Activated CD4-positive, alpha-beta T cell treated with anti-CD3 and anti-CD28 coated beads for 1 hour (primary cell): ENCODE measurements at places on chromosomes 16 and 17.

DNA sequence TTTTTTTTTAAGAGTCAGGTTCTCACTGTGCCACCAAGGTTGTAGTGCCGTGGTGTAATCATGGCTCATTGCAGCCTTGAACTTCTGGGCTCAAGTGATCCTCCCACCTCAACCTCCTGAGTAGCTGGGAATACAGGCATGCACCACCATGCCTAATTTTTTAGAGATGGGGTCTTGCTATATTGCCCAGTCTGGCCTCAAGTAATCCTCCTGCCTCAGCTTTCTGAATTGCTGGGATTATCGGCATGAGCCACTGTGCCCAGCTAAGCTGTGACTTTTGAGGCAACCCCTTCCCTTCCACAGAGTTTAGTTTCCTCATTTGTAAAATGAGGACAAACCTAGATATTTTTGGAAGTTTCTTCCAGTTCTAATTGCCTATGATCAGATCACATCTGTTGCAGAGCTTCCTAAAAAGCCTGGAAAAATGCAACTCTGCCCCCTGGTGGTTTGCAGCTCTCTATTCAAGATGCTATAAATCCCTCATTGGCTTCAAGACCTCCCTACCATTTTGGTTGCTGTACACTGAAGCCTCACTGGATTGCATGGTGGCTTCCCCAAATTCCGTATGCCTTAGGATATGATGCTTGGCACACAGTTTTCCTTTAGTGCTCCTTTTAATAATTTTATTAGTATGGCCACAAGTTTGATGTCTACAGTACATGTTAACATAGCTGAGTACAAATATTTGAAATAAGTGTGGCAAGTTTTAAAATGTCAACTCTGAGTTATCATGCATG is 19.3 kb downstream of the GDE1 start:
- DNase-seq: peak; percentile 31

DNA sequence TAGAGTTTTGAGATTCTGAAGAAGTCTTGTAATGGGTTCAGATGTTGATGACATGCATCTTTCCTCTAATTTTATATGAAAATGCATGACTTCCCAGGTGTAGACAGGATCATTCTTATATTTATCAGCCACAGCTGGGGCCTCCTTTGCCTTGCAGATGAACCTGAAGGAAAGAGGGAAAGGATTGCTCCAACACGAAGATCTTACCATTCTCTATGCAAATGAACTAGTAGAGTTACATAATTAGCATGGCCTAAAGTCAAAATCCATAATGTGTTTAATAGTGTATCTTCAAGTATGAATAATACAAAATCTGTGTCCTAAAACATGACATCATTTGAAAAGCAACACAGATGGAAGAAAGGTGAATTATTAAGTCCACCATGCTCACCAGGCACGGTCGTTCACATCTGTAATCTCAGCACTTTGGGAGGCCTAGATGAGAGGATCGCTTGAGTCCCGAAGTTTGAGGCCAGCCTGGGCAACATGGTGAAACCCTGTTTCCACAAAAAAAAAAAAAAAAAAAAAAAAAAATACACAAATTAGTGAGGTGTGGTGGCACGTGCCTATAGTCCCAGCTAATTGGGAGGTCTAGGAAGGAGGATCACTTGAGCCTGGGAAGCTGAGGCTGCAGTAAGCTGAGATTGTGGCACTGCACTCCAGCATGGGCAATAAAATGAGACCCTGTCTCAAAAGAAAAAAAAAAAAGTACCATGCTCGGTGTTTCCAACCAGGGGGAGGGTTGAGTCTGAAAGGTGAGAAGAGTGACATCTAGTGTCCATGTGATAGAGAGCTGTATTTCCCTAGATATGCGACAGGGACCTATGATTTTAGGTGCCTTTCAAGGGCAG is 6.3 kb downstream of the VWA3A start:
- no peak for DNase-seq

DNA sequence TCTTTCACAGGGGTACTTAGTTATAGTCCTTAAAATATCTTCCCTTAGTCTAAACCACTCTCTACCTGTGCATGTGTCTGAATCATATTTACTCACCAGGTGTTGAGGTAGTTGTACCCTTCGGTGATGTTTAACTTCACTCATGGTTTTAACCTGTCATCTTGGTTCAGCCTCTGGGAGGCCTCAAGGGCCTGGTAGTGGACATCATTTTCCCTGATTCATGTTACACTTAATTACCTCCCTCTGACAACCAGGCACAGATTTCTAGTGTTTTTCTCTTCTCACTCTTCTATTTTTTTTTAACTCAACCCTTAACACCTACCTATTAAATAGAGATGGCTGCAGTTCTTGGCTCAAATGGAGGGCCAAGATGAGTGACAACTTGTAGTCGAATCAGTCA is 505.4 kb downstream of the TMEM114 start:
- no peak for DNase-seq

DNA sequence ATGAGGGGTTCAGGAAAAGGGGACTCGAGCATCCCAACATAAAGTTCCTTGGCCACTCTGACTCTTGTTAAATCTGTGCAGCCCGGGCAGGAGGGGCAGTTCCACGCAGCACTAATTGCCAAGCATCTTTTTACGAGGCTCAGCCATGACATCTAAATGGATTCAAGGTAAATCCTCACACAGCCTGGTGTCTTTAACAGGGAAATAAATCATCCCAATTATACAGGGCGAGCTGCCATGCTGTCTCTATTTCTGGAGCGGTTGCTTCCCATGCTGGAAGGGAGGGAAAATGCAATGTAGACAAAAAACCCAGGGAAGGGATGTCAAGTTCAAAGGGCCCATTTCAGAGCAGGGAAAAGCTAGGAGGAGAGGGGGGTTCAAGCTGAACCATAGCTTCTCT is 110.0 kb downstream of the GAS7 start:
- no peak for DNase-seq
